ENCODE measurements at places on chromosomes 6 and 20. TPM values are rescaled to one million over a fixed set of nuclear protein-coding genes. Genes with fewer than 3 reads are reported as not detected.
A peak's percentile ranks its signal among the peaks of the same experiment; 100 is the strongest.

DNA sequence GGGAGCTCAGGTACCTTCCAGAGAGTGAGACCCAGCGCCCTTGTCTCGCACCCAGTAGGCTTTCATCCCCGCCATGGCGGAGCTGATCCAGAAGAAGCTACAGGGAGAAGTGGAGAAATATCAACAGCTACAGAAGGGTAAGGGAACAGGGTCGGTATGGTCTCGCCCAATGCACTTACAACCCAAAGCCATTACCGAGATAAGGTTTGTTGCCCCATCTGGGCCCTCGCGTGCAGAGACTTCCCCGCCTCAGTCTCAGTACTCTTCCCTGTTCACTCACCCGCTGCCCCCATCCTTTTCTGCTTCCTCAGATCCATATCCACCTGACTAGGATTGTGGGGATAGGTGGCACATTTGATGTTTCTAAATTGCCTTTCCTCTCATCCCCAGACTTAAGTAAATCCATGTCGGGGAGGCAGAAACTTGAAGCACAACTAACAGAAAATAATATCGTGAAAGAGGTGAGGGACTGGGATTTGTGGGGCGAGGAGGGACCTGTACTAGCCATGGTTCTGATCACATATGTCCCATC, 449 bp downstream of the PFDN6 start:
- H3K4me1 ChIP-seq, result peaks cover 16% of the 10 kb centered on the region
- no peaks in the 10 kb centered on the region for H3K27me3 ChIP-seq
- H3K36me3 ChIP-seq, result peaks cover 35% of the 10 kb centered on the region
- H3K27ac ChIP-seq, result peak overlapping the region; percentile 84
- peak overlapping the region; percentile 98 for H3K4me3 ChIP-seq

GRCh38 chr6:6125495-6125894, 118.8 kb upstream of the NRN1 start:
- H3K4me3 ChIP-seq, result no peak overlapping the region
- no peak overlapping the region for H3K27ac ChIP-seq
- H3K36me3 ChIP-seq, result no peaks in the 10 kb centered on the region

DNA sequence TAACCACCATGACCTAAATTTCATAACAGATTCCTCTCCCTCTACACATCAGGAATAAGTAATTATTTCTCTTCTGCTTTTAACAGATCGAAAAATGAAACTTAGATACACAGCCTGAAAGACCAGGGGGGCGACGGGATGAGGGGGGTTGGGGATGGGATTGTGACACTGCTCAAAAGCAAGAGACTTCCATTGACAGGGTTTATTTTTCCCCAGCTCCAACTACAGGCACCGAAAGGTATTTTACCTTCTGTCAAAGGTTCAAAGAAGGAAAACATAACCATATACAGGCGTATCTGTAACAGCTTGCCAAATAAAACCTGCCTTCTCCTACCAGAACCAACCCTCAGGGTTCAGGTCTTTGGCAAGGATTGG, 1.3 kb downstream of the EPHA7 start:
- H3K27ac ChIP-seq, result peak overlapping the region; percentile 55
- DNase-seq, result no peak
- H3K36me3 ChIP-seq, result no peaks in the 10 kb centered on the region
- H3K4me1 ChIP-seq, result no peaks in the 10 kb centered on the region

IL17F gene
- not detected for polyA plus RNA-seq

EDN3 gene
- not detected for polyA plus RNA-seq

PTK6 gene
- polyA plus RNA-seq, result 0.26 TPM
